ENCODE measurements at places on chromosomes 11 and 22.

GRCh38 chr22:39894554-39895092 lies 1.1 kb upstream of the ENTHD1 start:
- DNase-seq: peak; percentile 19

DNA sequence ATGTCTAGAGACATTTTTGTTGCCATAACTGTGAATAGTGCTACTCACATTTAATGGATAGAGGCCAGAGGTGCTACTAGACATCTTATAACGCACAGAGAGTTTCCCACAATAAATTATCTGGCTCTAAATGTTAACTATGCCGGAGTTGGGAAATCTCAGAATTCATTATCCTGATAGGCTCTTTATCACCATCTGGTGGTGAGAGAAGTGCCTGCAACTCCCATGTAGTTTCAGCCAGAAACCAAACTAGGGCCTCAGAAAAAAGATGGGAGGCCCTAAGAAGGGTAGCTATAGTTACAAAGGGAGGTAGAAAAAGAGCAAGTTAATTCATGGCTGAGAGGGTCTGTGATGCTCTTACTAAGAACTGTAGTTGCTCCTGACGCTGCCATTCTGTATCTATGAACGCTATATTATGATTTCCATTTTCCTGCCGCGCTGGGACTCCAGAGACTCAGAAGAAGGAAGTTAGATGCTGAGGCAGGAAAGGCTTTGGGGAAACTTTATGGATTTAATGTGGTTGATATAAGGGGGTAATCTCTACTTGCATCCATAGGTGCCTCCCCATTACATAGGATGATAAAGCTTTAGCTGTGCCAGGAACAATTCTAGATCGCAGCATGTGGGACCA lies 22.9 kb upstream of the MRPL17 start:
- peak; percentile 74 for DNase-seq

DNA sequence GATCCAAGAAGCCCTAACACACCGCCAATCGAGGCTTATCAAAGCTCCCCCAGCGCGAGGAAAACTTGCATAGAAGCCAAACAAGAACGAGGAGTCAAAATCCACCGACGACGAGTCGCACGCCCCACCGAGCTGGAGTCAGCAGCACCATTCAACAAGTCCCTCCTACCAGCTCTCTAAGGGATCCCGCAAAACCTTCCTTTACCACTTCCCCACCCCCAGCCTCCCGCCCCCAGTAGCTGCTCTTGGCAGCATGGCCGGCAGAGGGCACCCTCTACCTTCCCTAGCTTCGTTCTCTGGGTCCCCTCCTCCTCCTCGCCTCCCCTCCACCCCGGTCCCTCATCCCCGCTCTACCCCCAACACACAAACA lies 1.4 kb downstream of the BDNF start:
- peak; percentile 88 for DNase-seq

DNA sequence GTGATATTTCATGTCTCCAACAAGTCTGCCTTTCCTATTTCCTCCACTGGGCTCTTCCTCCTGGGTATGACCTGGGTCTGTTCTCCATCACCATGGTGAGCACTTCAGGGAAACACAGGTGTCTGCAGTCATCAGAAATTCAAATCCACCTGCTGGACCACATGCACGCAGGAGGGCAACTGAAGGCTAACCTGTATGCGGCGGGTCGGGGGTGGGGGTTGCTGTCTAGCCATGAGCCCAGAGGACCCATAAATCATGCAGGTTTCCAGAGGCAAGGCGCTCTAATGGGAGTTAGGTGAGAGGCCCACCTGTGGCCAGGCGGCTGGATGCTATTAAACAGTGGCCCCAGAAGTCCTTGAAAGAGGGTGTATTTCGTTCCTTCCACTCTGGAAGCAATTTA lies 11.1 kb upstream of the PAMR1 start:
- DNase-seq: no peak

DNA sequence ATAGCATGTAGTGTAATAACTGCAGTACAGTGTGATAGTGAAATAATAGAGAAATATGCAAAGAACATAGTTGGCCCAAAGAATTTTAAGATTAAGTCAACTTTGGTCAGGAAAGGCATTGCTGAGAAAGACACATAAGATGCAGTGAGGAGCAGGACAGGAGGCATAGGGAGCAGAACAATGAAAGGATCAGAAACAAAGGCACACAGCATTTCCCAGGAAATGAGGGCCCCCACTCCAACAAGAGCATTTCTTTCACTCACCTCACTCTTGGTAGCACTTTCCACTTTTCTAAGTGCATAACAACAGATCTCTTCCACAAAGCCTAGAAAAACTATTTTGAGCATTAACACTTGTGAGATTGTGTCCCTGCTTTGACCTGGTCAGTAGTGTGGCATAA lies 238.4 kb upstream of the FAT3 start:
- no peak for DNase-seq

- DNase-seq: no peak
Measured at GRCh38 chr22:22228921-22229320, 15.7 kb upstream of the VPREB1 start.

- no peak for DNase-seq
Measured at GRCh38 chr11:111123463-111124398, 121.8 kb upstream of the POU2AF2 start.

GRCh38 chr11:30451167-30451566 lies 128.3 kb downstream of the ARL14EP start:
- no peak for DNase-seq

- no peak for DNase-seq
Measured at GRCh38 chr11:32819187-32819586, 10.5 kb upstream of the PRRG4 start.

GRCh38 chr11:43987384-43988039 lies 45.1 kb downstream of the C11orf96 start:
- DNase-seq: no peak

- DNase-seq: peak; percentile 37
Measured at GRCh38 chr11:46049325-46049897, 71.8 kb downstream of the PHF21A start.

DNA sequence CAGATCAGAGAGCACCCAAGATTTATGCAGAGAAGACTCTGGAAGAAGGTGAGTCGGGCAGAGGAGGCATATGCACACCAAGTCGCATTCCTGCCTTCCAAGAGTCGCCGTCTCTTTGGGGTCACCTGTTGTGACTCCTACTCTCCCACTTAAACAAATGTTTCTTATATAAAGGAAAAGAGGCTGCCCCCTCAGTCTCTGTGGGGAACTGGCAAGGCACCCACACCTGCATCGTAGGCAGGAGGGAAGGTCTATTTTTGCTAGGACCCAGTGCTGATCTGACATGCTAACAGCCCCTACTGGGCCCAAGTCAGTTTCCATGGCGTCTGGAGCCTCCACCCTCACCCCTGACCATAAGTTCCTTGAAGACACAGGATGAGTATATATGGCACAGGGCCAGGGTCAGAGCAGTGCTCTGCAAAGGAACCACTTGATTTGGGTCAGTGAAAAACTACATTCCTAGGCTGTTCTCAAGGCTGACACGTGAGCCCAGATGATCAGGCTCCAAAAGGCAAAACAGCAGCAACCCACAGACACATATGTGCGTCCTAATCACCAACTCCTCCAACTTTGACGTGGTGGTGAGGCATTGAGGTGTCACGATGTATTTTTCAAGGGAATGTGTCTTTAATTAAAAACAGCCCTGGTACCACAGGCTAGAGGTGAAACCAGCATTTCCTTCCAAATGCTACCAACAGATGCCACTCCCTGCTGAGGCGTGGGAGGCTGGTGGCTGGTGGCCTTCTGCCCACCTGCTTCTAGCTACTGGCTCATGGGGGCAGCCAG lies 55.6 kb upstream of the CSNK2A3 start:
- DNase-seq: no peak

DNA sequence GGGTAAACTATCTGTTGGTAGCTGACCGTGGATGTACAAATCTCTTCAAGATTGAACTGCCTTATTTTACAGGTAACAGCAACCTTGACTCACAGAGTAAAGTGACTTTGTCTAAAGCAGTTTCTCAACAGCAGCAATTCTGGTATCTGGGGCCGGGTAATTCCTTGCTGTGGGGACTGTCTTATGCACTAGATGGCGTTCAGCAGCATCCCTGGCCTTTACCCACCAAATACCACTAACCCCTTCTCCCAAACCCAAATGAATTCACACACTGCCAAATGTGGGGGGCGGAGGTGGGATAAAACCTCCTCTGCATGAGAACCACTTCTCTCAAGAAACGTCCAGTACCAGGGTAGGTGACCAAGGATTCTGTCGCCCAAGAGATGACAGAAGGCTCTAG lies 1.7 kb upstream of the INCENP start:
- peak; percentile 43 for DNase-seq

DNA sequence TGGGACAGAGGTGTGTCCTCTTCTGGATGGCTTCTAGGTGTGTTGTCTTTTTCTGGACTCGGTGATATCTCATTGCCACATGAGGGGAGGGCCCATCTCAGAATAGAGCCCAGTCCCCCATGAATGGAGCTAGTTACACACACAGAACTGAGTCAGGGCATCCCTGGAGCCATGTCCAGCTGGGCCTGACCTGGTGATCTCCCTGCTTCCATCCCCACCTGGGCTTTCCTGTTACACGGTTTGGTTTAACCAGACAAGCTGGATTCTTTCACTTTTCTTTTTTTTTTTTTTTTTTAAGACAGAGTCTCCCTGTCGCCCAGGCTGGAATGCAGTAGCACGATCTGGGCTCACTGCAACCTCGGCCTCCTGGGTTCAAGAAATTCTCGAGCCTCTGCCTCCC lies 6.1 kb upstream of the A4GALT start:
- DNase-seq: no peak

DNA sequence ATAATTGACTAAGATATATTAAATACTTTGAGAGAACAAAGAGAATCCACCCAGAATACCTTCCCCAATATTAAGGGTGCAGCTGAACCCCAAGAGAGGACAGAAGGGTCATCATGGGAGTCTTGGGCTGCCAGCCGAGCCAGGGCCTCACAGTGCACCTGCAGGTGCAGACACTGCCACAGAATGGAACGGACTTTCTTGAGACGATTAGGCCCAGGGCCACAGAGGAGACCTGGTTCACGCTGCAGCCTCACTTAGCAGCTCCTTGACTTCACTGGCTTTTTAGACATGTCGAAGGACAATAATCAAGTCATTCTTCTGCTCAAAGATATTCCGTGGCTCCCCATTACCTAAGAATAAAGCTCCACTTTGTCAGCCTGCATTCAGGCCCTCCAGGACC lies 100.6 kb downstream of the PHF21B start:
- no peak for DNase-seq

- DNase-seq: peak; percentile 40
Measured at GRCh38 chr11:34363363-34364084, 5.7 kb upstream of the ABTB2 start.

- peak; percentile 85 for DNase-seq
Measured at GRCh38 chr22:38504731-38505540, 1.2 kb downstream of the DDX17 start.

DNA sequence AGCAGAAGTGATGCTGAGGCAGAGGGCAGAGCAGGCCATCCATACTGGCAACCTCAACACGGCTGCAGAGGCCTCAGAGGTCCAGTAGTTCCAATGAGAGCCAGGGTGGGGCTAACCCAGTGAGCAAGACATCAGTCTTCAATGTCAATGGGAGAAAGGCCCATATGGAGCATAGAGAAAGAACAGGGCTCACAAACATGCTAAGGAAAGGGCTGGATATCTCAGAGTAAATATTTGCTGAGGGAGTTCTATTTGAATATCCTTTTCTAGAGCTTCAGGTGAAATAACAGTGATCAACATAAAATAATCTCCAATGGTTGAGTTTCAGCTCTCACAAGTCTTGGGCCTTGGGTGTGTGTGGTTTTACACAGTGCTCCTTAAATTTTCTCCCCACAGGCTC lies 50.8 kb upstream of the CCDC90B start:
- DNase-seq: no peak

- no peak for DNase-seq
Measured at GRCh38 chr11:27963370-27963769, 144.6 kb downstream of the KIF18A start.

GRCh38 chr11:96340555-96340885 lies 2.5 kb downstream of the MAML2 start:
- no peak for DNase-seq

GRCh38 chr11:6323291-6323905 lies 3.1 kb upstream of the CAVIN3 start:
- DNase-seq: no peak

GRCh38 chr11:12042215-12042676 lies 33.8 kb upstream of the DKK3 start:
- peak; percentile 68 for DNase-seq
